Pancreas (tissue), 10 donors: ENCODE measurements at places on chromosomes 7 and 10.

DNA sequence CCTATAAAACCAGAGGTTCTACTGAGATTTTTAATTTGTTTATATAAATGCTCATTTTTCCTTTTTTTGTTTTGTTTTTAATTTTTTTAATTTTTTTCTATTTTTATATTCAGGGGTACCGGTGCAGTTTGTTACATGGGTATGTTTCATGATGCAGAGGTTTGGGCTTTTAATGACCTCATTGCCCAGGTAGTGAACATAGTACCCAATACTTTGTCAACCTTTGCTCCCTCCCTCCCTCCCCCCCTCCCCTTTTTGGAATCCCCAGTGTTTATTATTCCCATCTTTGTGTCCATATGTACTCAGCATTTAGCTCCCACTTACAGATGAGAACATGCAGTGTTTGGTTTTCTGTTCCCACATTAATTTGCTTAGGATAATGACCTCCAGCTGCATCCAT, 94.4 kb upstream of the NEBL start:
- no peak for DNase-seq

- no peak for DNase-seq
Measured at GRCh38 chr7:123633553-123633952, 22.1 kb upstream of the LMOD2 start.

GRCh38 chr7:105354383-105354782, 34.3 kb downstream of the SRPK2 start:
- no peak for DNase-seq

DNA sequence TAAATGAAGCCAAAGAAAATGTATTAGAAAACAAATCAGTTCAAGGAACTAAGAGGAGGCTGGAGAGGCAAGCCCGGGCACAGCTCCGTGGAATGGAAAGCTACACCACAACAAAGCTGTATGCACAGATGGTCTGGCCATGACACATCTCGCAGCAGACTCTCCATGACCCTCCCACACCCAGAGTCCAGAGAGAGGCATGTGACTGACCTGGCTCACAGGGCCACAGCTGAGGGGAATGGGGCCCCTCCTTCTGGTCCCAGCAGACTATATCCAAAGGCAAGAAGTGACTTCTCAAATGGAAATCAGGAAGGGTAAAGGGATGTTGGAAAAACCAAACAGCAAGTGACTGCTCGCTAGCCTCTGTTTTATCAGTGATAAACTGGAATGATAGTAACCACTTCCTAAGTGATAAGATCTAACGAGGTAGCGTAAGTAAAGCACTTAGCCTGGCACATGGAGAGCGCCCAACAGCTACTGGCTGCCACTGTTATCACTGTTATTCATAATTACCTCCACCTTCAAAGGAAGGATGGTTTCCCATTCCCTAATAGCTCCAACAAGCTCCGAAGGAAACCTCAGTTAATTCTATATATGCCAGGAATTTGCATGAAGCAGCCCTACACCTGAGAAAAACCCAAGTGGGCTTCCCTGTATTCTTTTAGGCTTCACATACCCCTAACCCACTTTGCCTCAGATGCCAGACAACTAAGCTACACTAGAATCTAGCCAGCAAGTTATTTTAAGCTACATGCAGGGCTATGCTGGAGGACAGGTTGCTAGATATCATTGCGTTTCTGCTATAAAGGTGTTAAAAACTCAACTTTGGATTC, 8.4 kb downstream of the OSBPL3 start:
- DNase-seq: no peak

DNA sequence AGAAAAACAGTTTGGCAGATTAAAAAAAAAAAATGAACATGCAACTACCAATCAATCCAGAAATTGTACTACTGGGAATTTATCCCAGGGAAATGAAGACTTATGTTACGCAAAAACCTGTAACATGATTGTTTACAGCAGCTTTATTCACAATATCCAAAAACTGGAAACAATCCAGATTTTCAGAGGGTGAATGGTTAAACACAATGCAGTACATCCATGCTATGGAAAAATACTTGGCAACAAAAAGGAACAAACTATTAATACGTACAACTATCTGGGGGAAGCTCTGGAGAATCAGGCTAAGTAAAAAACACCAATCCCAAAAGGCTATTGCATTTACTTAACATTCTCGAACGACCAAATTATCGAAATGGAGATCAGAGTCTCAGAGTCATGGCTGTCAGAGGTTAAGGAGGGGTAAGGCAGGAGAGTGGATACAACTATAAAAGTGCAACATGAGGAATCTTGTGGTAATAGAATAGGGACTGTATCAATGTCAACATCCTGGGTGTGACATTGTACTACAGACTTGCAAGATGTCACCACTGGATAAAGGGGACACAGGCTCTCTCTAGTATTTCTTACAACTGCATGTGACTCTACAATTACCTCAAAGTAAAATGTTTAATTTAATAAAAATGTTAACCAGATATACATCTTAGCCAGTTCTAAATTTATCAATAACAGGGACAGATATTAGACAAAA, 21.5 kb upstream of the RUFY2 start:
- DNase-seq: no peak

GRCh38 chr10:69259547-69260243, 18.6 kb upstream of the HK1 start:
- DNase-seq: no peak

DNA sequence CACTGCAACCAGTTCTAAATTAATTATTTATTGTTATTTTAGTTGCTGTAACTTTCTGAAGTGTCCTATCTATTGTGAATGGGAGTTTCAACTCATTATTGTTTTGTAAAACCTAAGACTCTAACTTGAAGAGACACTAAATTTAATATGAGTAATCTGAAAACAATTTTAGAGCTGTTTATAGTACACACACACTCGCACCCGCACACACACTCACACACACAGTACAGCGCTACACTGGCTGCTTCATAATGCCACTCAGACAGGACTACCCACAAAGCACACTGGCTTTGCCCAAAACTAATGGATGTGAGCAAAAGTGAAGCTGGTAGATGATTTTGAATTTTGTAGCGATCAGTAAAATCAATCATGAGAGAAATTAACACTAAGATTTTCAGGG, 238.9 kb upstream of the ETV1 start:
- no peak for DNase-seq
